ENCODE measurements at places on chromosomes 16 and 17.

DNA sequence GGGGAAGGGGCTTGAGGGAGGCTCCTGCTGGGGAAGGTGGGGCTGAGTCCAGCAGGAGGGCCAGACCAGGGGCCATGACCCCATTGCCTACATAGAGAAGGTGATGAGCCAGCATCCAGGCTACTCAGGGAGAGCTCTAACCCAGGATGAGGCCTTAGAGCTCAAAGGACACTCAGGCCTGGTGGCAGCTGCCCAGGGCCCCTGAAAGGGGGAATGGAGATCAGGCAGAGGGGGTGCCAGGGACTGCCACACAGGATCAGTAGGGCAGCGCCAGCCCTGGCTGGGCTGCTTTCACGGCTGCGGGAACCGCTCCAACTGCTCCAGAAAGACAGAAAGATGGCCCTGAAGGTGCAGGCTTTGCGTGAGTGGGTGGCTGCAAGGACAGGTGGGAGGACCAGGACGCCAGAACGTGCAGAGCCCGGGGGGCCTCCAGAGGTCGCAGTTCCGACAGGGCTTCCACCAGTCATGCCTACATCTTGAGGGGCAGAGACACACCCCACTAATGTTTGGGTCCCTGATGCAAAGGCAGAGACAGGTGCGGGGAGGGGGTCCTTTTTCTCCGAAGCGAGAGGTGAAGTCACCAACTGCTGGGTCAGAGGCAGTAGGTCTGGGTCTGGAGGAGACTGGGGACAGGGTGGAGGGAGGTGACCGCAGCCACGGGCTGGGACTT, 882 bp upstream of the ATP6V0C start:
- no peak for DNase-seq

GRCh38 chr16:70254180-70254964, 2.6 kb upstream of the EXOSC6 start:
- no peak for DNase-seq

GRCh38 chr17:80446645-80447405, 29.6 kb downstream of the NPTX1 start:
- no peak for DNase-seq

GRCh38 chr16:79982862-79983261, 382.3 kb upstream of the MAF start:
- no peak for DNase-seq

DNA sequence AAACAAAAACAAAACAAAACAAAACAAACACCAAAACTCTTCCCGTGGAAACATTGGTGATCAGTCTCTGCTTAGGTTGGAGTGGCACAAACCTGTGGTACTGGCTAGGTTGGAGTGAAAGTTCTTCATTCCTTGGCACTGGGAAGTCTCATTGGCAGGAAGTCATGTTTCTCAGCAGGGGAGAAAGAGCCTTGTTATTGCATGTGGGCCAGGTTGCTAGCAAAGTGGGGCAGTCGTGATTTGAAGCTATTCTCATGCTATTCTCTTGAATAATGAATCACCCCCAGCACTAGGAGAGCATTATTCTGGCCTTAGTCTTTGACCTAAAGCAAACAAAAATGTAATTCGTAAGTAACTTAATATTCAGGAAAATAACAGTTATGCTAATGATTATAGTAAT, 24.3 kb upstream of the B4GALNT2 start:
- DNase-seq: no peak

DNA sequence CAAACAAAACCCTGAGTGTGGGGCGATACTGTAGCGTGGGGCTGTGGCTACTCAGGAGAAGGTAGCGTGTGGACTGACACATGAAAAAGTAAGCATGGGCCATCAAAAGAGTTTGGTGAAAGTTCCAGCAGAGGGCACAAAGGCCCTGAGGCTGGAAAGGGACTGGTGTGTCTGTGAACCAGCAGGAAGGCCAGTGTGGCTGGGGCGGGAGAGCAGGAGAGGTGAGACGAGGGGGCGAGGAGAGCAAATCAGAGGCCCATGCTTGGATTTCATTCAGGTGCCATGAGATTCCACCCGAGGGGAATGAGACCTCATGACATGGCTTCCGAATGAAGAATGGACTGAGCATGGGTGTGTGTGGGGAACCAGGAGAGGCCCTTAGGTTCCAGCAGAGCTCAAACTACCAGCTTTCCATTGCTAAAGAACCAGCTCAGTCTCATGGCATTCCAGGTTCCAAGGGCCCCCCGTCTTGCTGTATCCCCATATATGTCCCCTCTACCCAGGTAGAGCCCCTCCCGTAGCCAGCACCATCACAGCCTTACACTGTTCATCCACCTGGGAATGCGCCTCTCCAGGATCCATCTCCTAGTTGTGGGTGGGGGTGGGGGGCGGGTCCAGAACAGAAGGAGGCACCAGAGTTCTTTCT, 31.1 kb downstream of the TRPV2 start:
- DNase-seq: no peak

DNA sequence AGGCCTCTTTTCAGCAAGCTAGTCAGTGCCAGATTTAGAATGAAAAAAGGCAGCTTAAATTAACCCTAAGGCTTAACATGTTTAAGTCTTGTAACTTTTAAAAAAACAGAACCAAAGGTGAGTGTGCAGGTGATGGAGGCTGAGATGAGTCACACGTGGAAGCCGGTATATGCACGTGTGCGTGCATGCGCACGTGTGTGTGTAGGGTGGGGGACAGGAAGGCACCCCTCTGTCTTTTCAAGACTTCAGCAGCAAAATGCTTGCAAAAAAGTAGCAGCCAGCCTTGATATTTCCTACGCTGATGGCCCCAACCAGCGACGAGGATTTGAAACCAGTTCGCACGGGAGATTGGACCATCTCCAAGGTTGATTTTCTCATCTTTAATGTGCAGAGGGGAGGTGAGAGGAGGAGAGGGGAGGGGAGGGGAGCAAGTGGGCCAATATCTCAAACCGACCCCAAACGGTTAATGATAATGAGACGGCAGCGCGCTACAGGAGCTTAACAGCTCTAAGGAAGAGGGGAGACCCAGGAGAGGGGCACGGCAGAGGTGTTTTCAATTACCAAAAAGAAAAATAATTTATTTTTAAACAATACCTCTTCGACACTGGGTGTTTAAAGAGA, 154.7 kb downstream of the ZNF423 start:
- no peak for DNase-seq

- DNase-seq: no peak
Observed at GRCh38 chr16:57273359-57273758, 11.1 kb downstream of the PLLP start.

- DNase-seq: no peak
Observed at GRCh38 chr16:89478576-89479221, 11.7 kb downstream of the ANKRD11 start.

DNA sequence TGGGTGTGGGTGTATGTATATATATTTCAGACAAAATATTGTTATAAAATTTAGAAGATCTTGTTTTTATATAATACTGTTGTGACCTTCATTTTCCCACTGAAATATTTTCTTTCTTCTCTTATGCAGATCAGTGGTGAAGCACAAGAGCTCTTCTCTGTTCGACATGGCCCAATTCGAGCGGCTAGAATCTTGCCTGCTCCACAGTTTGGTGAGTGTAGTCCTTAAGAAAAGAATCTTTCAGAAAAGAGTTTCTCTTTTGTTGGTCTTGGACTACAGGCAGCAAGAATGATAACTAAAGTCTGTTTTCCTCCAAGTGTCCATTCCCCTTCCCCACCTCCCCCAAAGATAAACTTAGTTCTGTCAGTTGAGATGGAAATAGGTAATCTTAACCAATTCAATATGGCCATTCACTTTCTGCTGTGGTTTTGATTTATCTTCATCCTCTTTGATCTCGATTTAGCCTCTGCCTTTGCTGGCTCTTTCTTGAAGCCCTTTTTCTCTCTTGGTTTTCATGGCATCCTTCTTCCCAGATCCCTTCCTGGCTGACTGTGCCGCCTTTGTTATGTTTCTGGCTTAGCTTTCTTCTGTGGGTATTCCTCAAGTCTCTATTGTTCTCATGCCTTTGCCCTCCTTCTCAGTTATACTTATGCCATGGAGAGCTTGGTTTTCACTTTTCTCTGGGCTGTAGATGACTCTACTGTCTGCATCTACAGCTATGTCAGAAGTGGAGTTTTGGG, 69.6 kb downstream of the BCAS3 start:
- DNase-seq: no peak

DNA sequence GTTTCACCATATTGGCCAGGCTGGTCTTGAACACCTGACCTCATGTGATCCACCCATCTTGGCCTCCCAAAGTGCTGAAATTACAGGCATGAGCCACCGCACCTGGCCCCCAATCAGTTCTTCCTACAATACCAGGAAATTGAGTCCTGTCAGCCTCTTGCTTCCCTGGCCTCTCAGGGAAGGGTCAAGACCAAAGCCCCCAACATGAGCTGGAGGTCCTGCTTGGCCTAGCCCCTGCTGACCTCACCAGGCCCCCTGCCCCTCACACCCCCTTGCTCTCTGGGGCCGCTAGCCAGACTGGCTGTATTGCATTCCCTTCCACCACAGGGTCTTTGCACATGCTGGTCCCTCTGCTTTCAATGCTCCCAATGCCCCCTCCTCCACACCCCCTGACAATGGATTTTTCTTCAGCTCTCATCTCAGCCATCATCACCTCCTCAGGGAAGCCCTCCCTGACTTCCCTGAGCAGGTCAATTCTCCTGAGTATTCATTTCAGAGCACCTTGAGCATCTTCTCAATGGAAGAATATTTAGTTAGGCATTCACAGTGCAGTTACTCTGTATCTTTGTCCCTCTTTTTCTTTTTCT, 24.1 kb downstream of the IGFBP4 start:
- no peak for DNase-seq

DNA sequence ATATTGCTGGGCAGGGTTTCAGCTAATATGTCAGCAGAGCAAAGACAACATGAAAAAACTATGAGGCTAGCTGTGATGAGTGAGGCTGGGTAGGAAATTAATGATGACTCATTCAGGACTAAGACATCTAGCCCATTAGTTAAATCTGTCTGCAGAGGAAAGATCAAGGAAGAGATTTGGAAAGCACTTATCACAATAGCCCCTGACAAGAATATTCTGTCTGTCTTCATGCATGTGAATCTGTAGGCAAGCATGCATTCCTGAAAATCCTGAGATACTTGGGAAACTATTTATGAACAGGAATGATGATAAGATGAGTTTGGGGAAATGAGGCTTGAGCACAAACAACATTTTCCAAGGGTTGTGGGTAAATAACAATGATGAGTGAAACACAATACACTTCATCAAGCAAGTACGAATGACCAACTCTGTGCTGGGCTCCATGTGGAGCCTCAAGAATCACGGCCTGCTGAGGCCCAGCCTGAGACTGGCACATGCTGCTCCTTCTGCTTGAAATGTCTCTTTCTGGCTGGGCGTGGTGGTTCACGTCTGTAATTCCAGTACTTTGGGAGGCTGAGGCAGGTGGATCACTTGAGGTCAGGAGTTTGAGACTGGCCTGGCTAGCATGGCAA, 96.5 kb upstream of the ASIC2 start:
- no peak for DNase-seq

DNA sequence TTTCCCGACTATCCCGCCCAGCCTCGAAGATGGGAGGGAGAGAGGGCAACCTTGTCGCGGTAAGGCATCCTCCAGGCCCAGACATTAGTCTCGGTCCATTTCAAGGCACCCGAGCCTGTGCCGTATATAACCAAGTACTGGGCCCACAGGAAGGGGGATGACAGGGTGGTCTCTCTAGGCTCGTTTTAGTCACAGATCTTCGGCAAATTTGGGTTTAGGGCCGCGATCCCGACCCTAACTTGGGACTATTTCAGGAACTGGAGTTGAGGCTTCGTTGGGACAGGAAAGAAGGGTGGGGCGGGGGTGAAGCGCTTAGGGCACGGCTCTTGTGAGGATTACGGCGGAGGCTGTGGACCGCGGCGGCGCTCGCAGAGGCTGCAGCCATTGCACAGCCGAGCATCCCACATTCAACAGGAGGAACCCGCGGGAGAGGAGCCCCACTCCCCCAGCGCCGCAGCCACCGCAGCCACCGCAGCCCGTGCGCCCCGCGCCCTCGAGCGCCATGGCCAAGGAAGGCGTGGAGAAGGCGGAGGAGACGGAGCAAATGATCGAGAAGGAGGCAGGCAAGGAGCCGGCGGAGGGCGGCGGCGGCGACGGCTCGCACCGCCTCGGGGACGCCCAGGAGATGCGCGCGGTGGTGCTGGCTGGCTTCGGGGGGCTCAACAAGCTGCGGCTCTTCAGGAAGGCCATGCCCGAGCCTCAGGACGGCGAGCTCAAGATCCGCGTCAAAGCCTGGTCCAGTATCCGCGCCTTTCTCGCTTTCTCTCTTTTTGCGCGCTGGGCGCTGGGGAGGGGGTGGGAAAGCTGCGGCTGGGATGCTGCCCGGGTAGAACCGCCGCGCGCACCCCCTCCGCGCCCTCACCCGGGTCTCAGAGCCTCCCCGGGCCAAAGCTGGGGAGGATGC, at the start of gene VAT1L:
Gene VAT1L, plus strand, starts transcription at position 384 of the 904 bp plus-strand sequence. Its CDS starts 119 bp downstream, at position 503.
- peak; percentile 14 for DNase-seq

DNA sequence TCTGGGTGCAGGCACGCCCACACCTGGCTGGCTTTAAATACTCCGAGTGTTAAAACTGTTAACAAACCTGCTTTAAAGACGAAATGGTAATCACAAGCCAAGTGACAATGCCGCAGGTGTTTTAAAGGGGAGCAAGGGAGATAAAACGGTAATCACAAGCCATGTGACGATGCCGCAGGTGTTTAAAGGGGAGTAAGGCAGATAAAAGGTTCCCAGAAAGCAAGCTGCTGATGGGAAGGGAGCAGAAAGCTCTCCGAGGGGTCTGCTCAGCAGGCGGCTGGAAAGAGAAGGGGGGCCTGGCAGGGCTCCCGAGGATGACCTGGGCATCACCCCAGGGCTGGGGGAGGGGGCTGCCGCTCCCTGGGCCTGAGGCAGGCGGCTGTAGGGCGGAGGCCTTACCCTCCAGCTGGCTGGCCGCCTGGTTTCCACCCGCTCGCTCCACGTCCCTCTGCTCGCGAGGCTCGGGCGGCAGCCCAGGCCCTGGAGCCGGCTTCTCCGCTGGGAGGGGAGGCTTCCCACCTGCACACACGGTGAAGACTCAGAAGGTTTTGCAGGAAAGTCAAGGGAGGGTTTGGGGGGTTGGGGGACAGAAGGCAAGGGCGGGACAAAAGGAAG, 12.1 kb downstream of the NDUFAF8 start:
- no peak for DNase-seq

DNA sequence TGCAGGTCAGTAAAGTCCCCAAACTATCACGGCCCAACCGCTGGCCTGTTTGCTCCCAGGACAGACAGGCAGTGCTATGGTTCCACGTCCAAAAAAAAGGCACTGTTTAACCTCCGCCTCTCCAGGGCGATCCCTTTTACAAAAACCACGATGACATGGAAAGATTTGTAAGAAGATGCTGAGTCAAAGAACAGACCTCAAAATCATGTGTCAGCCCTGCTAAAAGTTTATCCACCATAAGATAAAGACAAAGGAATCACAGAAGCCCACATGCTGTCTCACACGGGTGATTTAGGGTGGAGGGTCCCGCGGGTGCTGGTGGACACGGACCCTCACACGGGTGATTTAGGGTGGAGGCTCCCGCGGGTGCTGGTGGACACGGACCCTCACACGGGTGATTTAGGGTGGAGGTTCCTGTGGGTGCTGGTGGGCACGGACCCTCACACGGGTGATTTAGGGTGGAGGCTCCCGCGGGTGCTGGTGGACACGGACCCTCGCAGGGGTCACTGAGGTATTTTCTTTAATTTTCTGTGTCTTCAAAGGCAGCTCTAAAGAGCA, 117.2 kb upstream of the METRNL start:
- DNase-seq: no peak

GRCh38 chr17:29607557-29608195, 14.7 kb downstream of the ANKRD13B start:
- no peak for DNase-seq

Measured in hematopoietic multipotent progenitor cell (in vitro differentiated cells).